T47D (cell line): ENCODE measurements at places on chromosomes 3 and 15.

DNA sequence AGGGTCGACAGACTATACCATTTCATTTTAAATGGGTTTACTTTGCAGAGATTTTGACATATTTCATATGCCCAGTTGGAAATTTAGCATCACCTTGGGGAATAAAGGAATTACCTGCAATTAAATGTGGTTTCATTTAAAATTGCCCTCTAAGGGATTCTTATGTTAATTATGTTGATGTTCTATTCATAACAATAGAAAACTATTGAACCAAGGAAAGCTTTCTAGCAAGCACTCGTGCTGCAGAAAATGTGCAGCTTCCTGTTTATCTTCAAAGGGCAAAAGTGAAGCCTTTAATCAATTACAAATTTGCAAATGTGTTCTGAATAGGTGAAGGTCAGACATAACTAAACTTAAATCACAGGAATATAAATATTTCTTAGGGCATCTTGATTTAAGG is 352.1 kb downstream of the CHST2 start:
- DNase-seq = no peak

DNA sequence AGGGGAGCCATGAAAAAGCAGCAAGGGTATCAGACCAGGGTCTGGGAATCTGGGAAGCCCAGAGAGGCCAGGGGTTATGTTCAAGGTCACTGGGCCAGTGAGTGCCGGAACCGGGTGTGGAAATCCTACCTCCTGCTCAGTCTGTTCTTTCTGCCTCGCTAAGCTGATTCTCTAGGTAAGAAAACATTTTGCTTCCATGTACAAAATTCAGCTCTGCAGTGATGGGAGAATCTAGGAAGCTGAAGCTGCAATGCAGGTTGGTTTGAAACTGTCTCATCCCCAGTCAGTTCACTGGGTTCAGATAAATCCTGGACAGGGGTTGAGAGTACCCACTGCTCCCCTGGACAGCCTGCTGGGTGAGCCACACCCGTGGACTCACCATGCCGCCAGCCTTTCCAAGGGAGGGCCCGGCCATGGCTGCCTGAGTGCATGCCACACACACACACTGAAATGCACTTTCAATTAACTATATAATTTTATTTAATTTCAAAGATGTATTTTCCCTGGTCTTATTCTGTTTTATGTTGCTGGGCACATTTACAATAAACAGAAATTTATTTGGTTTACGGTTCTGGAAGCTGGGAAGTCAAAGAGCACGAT is 108.4 kb downstream of the CORO2B start:
- no peak for DNase-seq

DNA sequence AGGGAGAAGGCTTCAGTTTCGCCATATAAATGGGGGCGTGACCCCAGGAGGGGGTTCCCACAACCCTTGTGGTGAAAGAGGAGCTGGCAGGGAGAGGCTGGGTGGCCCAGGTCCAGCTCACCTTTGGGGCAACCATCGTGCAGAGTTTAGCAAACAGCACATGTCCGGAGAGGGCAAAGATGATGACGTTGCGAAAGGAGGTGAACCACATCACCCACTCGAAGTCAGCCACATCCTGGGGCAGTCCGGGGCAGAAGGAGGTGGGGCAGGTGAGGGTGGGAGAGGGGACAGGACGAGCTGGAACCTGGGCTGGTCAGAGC is 3.7 kb downstream of the HHATL start:
- no peak for DNase-seq

- DNase-seq = no peak
Observed at GRCh38 chr15:91316126-91316525, 216.1 kb downstream of the SV2B start.

- no peak for DNase-seq
Observed at GRCh38 chr3:23567917-23568316, 237.8 kb upstream of the UBE2E1 start.

- no peak for DNase-seq
Observed at GRCh38 chr3:102180280-102180931, 254.4 kb upstream of the ZPLD1 start.

GRCh38 chr3:127157171-127157828 is 35.6 kb upstream of the PRR23E start:
- DNase-seq = no peak

DNA sequence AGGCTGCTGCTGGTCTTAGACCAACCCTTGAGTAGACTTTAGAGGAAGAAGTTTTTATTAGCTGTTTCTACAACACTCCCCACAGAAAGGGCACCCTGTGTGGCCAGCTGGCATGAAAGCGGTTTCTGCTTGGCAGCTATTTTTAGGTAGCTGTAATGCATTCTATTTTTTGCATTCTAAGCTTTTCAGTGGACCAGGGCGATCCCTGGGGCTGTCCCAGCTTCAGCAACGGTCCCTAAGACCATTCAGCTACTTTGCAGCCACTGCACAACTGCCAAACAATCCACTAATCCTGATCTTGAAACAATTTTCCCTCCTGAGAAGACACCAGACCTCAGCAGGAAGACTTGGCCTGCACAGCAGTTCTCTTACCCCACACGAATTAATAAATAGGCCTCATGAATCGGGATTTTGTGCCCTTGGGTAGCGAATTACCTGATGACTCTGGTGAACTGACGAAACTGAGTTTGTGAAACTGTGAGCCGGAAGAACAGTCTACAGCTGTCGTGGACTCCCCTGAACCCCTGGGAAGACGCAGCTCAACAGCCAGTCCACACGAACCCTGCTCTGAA is 14.6 kb upstream of the TFRC start:
- DNase-seq = no peak

GRCh38 chr3:136042608-136043221 is 77.2 kb downstream of the PPP2R3A start:
- DNase-seq = peak; percentile 23

- no peak for DNase-seq
Observed at GRCh38 chr15:101371519-101371918, 76.5 kb upstream of the SNRPA1 start.

DNA sequence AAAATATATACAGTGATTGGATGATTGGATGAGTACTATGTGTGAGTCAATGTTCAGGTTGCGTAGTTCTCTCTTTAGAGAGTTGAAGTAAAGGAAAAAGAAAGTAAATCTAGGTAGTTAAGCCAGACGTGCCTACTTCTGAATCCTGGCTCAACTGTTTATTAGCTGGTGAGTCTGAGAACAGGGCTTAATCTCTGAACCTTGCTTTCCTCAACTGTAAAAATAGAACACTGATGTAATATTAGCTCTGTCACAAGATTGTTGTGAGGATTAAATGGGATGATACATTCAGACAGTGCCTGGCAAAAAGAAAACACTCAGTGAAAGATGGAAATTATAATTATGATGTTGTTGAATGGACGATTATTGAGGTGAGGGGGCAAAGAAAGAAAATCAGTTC is 413.4 kb downstream of the MAGI1 start:
- no peak for DNase-seq

- no peak for DNase-seq
Observed at GRCh38 chr15:92582206-92582605, 73.4 kb downstream of the FAM174B start.

- no peak for DNase-seq
Observed at GRCh38 chr3:160427832-160428424, 21.7 kb downstream of the TRIM59 start.

DNA sequence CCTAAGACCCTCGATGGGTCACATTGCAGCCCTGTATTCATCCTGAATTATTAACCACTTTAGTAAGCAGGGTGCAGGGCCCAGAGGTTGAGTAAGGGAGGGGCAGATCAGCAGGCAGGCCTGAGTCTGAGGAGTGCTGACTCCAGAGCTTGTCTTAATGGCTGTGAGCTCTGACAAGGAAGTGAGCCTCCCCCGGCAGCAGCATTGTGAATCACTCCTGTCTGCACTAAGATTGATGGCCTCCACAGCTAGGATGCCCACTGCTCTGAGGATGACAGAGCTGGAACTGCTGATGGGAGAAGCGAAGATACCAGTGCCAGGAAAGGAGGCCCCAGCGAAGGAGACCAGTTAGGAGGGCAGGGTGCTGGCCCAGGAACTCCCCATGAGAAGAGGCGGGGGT is 46.5 kb upstream of the CCDC174 start:
- no peak for DNase-seq

DNA sequence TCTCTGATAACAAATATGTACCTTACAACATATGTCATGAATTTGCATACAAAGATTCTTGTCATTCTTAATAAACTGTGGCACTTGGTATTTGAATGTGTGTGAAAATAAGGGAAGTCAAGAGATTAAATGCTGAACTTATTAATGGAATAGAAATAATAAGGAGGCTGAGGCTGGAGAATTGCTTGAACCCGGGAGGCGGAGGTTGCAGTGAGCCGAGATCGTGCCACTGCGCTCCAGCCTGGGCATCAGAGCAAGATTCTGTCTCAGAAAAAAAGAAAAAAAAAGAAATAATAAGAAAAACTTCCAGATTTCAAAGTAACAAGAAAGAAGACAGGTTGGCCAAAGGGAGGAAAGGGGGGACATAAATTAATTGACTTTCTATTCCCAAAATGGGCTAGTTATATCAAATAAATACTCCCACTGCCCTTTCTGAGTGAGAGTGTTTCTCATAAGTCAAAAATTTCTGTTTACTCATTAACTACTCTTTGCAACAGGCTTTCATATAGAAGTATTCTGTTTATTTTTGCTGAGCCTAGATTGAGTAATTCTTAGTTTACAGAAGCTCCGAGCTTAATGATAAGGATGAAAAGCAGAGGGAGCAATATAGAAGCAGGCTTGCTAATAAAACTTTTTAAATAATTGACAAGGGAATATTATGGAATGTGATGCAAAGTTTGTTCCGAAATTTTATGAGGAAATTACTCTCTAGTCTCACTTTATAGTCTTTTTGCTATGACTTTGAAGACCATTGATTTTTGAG is 25.6 kb downstream of the KNG1 start:
- DNase-seq = no peak

GRCh38 chr15:87711026-87711425 is 545.5 kb downstream of the NTRK3 start:
- DNase-seq = no peak

- peak; percentile 87 for DNase-seq
Observed at GRCh38 chr3:138347960-138348753, at the start of gene MRAS. TSS of gene MRAS (plus strand) at chr3:138348579. CDS start at chr3:138372884, 24,305 bp downstream.

DNA sequence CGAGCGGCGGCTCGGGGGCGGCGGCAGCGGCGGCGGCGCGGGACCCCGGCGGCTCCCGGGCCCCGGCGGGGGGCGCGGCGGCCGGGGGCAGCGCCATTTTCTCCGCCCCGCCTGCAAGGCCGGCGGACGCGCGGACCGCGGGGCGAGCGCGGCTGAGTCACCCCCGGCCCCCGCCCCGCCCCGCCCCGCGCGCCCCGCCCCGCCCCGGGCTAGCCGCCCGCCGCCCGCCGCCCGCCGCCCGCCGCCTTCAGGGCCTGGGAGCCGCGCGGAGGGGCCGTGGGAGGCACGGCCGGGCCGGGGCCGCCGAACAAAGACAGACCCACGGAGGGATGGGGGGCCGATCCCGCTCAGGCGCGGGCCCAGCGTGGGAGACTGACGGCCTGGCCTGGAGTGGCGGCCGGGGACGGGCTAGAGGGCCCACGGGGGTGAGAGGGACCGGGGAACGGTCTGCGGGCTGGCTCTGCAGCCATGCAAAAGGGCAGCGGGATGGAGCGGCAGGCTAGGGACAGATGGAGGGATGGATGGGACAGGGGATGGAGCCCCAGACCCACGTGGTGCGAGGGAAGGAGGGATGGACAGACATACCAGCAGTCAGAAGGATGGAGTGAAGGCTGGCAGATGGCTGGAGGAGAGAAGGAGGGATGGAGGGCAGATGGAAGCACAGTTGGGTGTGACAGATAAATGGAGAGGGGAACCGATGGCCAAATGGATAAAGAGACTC is at the start of gene EIF4E3:
EIF4E3 (minus strand) TSS at position 132 of the 721 bp plus-strand sequence; CDS start at position 97, 35 bp downstream.
- DNase-seq = peak; percentile 27

- no peak for DNase-seq
Observed at GRCh38 chr3:178802259-178802658, 266.0 kb downstream of the KCNMB2 start.

GRCh38 chr3:15638193-15638890 is 36.8 kb downstream of the BTD start:
- no peak for DNase-seq

DNA sequence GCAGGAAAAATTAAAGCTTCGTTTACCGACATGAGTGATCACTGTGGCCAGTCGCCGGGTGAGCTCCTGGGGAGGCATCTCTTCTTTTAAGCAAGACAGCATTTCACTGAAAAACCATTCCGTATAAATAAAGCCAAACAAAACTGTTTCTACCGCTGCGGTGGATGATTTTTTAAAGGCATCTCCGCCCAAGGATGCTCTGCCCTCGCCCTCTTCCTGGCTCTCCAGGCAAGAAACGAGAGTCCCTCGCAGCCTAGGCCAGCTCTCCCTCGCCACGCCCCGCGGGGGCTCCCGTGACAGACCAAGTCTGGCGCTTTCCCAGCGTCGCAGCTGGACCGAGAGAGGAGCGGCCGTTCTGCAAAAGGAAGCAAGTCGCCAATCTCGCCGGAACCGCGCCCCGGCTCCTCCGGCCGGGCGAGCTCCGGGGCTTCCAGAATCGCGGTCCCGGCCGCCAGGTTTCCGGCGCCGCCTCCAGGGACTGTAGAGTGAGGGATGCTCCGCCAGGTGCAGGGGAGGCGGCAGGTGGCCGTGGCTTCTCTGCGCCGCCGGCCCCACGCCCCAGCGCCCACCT is 458 bp downstream of the MCF2L2 start:
- DNase-seq = peak; percentile 81

DNA sequence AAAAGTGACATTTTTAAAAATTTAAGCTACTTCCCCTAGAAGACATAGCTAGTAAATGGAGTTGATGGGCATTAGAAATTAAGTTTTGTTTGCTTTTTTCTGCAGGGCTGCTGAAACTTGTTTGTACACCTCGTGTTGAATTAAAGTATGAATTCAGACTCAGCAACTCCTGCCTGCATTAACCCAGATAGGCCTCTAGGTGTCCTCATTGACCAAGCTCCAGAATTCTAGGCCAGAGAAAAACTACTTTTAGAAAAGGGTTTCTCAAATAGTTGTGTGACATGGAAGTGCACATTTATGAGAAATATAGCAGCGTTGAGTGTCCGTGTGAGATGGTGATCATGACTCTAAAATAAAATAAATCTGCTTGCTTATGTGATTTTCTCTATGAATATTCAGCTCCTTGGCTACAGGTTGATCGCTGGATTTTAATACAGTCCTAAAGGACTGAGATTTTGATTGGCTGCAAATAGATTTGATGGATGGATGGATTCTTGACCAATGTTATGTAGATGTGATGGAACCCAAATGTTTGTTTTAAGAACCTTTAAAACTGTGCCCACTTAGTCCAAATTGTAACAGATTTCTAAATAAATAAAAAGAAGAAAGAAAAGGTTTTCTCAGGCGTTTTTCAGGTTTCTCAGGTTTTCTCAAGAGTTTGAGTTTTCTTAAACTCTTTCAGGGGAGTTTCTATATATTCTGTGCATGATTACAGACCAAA is 39.4 kb upstream of the LMOD3 start:
- peak; percentile 61 for DNase-seq

DNA sequence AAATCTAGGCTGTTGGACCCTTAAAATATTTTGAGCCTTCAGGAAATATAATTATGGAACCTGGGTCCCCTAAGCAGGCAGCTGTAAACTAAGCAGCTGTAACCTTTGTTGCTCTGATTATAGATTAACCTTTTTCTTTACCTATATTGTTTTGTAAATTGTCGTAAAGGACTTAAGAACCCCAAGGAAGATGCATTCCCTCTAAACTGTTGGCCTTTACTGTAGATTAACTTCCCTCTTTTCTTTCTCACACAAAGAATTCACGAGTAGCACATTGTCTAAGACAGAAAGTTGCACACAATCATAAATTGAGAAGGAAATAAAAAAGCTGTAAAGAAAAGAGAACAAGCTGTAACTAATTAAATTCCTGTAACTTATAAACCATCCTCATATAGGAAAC is 877.3 kb downstream of the ROBO2 start:
- DNase-seq = no peak

GRCh38 chr3:37707428-37708372 is 154.0 kb upstream of the CTDSPL start:
- no peak for DNase-seq
